Activated T-cell treated with anti-CD3 and anti-CD28 coated beads for 1 hour (primary cell): ENCODE measurements at places on chromosomes 3 and 15.

DNA sequence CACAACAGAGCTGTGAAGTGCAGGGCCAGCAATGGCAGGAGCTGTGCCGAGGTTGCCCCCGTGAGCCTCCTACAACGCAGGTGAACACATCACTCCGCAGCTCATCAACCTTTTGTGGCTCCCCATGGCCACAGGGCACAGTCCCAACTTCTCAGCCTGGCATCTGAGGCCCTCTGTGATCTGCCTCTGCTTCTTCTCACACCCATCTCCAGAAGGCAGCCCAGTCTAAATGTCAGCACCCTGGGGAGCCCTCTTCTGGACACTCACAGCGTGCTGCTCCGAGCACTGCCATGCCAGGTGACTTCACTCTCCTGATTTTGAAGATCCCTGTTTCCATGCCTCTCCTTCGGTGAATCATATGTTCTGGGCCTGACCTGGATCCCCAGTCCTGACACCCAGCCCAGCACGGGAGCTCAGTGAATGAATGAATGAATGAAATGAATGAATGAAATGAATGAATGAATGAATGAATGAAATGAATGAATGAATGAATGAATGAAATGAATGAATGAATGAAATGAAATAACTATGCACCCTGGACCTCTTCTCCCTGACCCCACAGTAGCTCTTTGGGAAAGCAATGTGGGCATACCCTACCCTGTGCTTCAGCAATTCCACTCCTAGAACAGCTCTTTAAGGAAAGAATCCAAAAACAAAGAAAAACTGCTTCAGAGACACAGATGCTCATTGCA is 17.9 kb upstream of the SKIC8 start:
- DNase-seq: no peak

GRCh38 chr3:132872711-132873110 is 150.5 kb upstream of the NPHP3 start:
- DNase-seq: no peak

DNA sequence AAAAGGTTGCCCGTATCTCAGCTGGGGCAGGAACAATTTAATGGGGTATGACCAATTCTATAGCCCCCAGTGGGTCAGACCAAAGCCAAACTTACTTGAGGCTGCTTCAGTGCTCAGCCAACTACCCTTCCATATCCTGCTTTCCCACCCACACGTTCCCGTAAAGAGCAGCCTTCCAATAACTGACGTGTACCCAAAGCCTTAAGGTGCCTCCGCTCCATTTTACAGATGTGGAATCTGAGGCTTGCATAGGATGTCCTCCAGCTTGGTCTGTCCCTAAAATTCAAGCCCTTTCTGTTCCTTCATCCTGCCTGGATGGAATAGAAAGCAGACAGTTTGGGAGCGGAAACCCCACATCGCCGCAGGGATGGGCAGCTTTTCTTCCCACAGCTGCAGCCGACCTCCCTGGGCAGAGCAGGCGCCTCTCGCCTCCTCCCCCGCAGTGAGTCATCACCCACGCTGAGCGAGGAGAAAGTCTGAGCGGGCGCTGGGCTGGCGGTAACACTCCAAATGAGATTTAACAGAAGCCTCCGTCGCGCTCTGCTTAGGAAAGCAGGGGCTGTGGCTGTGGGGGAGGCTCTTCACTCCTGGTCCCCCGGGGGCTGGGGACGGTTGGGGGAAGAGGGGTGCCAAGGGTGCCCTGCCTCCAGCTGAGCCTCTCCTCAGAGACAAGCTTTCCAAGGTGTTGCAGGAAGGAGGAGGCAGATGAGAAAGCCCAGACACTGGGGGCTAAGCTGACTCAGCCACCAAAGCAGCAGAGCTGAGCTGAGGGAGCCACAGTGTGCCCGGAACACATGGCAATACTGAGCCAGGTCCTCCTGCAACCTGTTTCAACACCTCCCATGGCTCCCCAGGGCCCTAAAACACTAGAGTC is 57.8 kb upstream of the HRH1 start:
- DNase-seq: peak; percentile 11

- DNase-seq: no peak
Observed at GRCh38 chr15:100339999-100340398, 1.8 kb downstream of the ADAMTS17 start.

DNA sequence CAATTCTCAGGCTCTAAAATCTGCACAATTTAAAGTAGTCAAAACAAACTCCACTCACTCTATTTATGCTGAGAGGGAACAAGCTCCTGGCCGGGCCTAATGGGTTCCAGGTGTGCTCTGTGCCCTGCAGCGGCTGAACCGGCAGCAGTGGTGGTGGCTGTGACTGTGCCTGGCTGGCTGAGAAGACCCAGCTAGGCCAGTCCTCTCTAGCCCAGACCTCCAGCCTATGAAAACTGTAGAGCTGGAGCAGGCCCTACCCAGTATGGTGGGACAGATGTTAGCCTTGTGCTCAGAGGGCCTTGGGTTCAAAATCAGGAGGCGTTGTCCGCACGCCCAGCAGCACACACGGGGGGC is 37.0 kb downstream of the EPHB3 start:
- DNase-seq: no peak

- no peak for DNase-seq
Observed at GRCh38 chr3:139638518-139638917, 39.3 kb downstream of the NMNAT3 start.

DNA sequence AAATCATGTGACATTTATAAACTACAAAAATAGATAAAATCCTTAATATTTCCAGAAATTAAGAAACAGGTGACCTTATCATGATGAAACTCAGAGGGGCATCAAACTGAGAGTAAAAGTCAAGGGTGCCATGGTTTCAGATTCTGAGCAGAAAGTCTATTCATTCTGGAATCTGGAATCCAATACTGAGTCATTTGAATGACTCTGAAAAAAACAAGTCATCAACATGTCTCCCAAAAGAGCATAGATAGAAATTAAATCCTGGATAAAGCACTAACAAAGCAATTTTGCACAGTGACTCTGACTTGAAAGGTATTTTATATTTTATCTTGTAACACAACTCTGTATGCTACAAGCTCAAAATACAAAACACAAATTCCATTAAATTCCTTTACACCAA is 23.4 kb downstream of the STAC start:
- DNase-seq: no peak

DNA sequence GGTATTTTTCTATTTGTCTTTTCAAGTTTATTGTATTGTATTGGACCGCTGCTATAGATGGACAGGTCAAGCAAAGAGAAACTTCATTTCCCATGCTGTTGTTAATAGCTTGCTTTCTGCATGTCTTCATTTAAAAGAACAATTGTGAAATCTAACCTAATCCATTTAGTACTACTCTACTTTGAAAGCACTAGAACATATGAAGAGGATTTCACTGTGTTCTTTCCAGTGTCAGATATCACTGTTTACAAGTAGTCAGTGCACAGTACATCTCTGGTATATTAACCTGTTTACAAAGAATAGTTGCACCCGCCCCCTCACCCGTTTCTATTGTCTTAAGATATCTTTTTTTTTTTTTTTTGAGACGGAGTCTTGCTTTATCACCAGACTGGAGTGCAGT is 21.8 kb upstream of the EDEM1 start:
- no peak for DNase-seq

- DNase-seq: peak; percentile 55
Observed at GRCh38 chr15:88649286-88649733, 10.5 kb downstream of the ISG20 start.

- DNase-seq: no peak
Observed at GRCh38 chr3:87461443-87461842, 185.1 kb upstream of the POU1F1 start.

GRCh38 chr15:87850916-87851315 is 405.6 kb downstream of the NTRK3 start:
- DNase-seq: no peak

GRCh38 chr3:159928666-159929065 is 60.0 kb upstream of the IL12A start:
- DNase-seq: no peak

DNA sequence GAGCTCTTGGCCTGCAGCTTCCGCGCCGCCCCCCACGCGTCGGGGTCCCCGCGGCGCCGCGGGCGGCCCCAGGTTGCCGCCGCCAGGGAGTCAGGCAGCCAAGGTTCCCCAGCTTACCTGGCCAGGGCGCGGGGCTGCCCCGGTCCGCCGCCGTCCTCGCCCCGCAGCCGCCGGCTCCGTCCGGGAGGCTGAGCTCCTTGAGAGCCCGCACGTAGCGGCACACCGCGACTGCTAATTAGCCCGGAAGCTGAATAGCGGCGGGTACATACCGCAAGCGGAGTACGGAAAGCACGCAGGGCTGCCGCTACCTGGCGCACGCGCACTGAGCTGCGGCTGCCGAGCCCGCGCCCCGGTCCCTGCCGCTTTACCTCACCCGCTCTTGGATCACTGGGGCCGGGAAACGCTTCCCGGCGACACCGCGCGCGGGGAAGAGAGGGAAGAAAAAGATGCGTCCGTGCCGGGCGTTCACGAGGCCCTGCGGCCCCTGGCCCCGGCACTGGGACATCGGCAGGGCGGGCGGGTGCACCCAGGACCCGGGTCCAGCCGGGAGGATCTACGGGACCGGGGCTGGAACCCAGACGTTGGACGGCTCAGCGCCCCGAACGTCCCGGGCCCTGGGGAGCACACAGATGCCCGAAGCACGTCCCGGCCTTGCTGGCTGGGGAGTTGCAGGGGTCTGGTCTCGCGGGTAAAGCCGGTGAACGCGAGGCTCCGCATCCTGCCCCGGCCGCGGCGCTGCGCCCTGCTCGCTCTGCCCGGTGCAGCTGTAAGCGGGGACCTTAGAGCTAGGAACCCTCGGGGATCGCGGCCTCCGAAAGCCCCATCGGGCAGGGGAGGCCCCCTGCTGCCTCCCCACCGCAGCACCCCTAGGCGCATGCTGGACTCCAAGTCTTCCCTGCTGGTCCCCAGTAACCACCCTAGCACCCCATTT is at the start of gene GOLGA8B:
GOLGA8B (minus strand) TSS at position 253 of the 931 bp plus-strand sequence. CDS start 47,739 bp downstream, outside the sequence.
- DNase-seq: peak; percentile 70

- no peak for DNase-seq
Observed at GRCh38 chr3:127307112-127307835, 19.4 kb upstream of the PRR20G start.
